Muscle of leg (tissue), 16 donors: ENCODE measurements at places on chromosomes 7 and 10. TPM values are rescaled to one million over a fixed set of nuclear protein-coding genes. Genes with fewer than 3 reads are reported as not detected.

- no peak for DNase-seq
These were observed 187.4 kb upstream of the AGR3 start for GRCh38 chr7:17069146-17069545.

GRCh38 chr7:74231232-74231590 lies 21.4 kb downstream of the LAT2 start:
- DNase-seq, result no peak

DNA sequence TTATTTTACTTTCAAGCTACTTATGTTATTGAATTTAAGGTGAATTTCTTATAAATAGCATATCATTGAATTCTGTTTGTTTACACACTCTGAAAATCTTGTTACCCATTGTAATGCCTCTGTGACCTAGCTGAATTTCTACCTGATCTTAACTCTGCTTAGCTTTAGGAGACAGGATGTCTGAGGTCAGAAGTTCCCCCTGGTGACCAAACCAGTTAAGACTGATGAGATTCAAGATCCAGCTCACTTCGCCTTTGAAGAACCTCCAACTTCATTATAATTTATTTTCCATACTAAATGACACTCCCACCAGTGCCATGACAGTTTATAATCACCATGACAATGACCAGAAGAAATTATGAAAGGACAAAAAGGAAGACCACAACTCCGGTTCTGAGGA lies 213.4 kb upstream of the CDC14C start:
- no peak for DNase-seq

- DNase-seq, result no peak
These were observed 93.1 kb downstream of the CDK14 start for GRCh38 chr7:90689260-90689659.

DNA sequence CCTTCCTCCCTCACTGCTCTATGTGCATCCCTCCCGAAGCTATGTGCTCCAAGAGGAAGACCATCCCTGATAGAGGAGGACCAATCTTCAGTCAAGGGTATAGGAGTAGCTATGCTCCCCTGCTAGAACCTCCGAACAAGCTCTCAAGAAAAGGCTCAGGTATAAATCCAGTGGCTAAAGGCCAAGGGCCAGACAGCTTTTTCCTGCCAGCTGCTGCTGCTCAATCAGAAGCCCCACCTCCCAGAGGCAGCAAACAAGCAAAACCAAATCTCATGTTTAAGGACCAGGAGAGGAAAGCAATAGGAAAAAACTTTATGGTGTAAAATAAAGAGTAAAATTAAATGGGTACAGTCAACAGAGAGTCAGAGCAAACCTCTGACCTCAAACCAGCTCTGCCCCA lies 187.2 kb downstream of the FGFR2 start:
- no peak for DNase-seq

DNA sequence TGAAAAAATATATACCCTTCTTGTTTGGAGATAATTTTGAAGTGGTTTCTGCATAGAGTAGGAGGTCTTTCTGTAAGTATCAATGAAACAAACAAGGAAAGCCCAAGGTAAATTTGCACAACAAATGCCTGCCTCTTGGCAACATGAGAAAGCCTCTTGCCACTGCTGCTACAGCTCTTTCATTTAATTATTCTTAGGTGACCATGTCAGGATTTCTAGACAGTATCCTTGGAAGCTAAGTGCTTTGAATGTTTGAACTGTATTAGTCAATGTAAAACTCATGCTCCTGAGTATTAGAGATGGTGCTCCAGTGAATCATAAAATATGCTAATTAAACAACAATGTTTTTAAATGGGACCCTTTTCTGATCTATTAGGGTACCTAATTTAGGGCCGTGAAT lies 81.2 kb upstream of the ITGB1 start:
- no peak for DNase-seq

DNA sequence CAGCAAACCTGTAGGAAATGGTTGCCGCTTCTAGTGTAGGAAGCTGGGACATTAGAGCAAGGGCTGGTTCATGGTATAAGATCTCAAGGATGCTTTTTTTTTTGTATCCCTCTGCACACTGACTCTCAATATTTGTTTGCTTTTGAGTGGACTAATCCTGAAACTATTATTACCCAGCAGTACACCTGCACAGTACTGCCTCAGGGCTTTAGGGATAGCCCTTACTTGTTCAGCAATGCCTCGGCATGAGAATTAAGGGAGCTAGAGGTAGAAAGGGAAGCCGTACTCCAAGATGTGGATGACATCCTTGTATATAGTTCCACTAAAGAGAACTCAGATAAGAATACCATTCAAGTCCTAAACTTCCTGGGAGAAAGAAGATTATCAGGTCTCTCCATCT lies 70.5 kb downstream of the COPG2 start:
- DNase-seq, result no peak

GRCh38 chr10:119863951-119864565 lies 8.6 kb downstream of the MCMBP start:
- DNase-seq, result no peak

DNA sequence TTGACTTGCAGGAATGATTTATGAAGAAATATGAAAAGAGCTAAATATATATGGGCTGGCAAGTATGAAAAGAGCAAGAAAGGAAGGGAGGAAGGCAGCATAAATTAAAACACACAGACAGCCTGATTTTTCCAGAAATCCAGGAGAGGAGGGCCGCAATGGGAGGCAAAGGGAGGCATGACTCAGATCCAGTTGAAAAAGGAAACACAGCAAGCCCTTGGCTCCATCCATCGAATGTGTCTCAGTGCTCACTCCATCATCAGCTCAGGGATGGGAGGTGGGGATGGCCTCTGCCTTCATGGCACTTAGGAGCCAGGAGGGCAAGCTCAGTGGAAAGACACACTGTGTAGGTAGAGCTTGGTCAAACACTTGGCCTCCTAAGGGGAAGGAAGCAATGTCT lies 75.7 kb upstream of the PDZD8 start:
- no peak for DNase-seq

- no peak for DNase-seq
These were observed 61.1 kb downstream of the CNOT4 start for GRCh38 chr7:135448753-135449152.

DNA sequence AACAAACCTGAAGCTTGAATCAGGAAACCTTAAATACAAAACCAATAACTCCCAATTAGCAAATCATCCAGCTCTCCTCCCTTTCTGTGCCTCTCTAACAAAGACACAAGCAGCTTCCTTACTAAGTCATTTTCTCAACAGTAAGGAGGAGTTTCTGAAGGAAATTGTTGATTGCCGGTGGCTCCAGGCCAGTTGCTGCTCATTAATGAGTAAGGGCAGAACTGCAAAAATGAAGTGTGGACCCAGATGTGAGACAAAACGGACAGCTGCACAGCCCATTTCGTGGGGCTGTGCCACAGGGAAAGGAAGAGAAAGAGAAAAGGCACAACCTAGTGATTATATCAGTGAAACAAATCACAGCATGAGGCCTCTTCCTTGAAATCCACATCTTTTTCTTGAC lies 42.8 kb upstream of the RHOBTB1 start:
- DNase-seq, result peak; percentile 28

- DNase-seq, result peak; percentile 84
These were observed 987.9 kb downstream of the KCNMA1 start for GRCh38 chr10:76649723-76650127.

- DNase-seq, result no peak
These were observed 62.4 kb downstream of the CTTNBP2 start for GRCh38 chr7:117810642-117811512.

The CAPZA2 gene
- polyA plus RNA-seq, result 197 TPM

The CRHR2 gene
- 2.6 TPM for polyA plus RNA-seq

The ZNF117 gene
- 26.1 TPM for polyA plus RNA-seq

The MCU gene
- polyA plus RNA-seq, result 86.5 TPM

The HMX2 gene
- polyA plus RNA-seq, result not detected

The UROS gene
- 50.4 TPM for polyA plus RNA-seq

The CPA1 gene
- polyA plus RNA-seq, result 6.2 TPM
